ENCODE measurements at places on chromosomes 1 and 21.

- DNase-seq = no peak
These were observed 60.7 kb upstream of the TEKT2 start for GRCh38 chr1:36023098-36023769.

DNA sequence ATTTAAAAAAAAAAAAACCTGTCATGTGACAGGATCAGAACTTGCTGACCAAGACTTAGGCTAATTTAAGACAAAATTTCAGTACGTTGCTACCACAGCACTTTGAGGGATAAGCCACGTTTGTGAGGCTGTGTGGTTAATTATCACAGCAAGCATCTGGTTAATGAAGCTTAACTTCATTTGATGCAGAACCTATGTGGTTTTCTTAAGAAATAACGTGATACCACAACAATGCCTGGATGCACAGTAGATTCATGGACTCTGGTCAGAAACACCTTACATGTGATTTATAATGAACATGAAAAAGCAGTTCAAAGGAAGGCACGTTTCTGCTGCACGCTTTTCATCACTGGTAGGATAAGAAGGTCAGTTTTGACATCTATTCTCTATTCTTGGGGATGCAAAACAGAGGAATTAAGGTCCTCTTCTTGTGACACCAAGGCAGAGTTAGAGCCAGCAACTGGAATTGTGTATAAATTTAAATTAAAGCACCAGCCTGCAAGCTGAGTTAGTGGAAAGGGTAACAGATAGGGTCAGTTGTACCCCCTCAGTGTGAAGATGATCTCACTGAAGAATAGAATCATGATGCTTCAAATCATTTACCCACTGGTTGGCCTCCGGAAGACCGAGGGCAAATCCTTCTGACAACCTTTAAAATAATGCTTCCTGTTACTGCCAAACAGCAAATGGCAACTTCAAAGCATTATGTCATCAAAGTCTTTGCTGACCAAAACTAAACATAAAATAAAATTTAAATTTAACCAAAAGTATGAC, 6.0 kb upstream of the KRTAP8-1 start:
- no peak for DNase-seq

- DNase-seq = no peak
These were observed 34.5 kb downstream of the MAN1C1 start for GRCh38 chr1:25651036-25651640.

GRCh38 chr1:109620401-109620791, 759 bp downstream of the AMPD2 start:
- no peak for DNase-seq

DNA sequence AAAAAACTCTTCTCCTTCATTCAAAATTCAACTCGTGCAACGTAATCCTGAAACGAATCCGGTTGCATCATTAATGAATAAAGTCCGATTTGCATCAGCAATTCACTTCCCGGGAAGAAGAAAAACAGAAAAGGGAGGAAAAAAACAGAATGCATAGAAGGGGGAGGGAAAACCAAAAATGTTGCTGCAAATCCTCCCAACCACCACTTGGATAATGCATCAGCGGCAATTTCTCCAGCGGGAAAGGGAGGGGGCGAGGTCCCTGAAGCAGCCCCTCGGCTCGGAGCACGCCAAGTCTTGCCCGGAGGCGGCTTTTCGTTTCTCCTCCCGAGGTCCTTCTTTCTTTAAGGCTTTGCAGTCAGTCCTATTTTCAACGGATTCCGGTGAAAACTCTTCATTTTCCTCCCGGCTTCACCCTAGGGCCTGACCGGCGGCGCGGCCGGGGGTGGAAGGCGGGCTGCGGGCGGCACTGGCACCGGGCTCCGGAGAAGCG, 723 bp downstream of the CDC42BPA start:
- DNase-seq = peak; percentile 39

GRCh38 chr1:205936311-205936710, 6.9 kb downstream of the SLC26A9 start:
- DNase-seq = no peak

DNA sequence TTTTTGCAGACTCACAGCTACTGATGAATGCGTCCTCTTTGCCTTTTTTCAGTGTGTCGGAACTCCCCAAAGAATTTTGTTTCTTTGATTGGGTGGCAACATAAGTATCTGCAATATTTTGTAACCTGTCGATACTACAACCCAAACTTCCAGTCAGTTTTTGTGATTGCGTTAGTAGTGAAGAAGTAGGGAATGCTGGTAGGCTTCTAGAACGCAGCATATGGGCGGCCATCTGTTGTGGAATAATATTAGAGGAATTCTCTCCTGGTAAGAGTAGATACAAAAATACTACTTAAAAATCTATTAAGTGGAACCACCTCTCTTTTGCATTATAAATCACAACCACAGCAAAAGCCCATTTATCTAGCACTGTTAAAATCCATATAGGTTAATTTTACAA, 107.4 kb downstream of the LYST start:
- no peak for DNase-seq

GRCh38 chr1:107057197-107058133, 991 bp downstream of the PRMT6 start:
- DNase-seq = peak; percentile 78

- no peak for DNase-seq
These were observed 102.1 kb upstream of the ZBTB40 start for GRCh38 chr1:22349362-22350043.

DNA sequence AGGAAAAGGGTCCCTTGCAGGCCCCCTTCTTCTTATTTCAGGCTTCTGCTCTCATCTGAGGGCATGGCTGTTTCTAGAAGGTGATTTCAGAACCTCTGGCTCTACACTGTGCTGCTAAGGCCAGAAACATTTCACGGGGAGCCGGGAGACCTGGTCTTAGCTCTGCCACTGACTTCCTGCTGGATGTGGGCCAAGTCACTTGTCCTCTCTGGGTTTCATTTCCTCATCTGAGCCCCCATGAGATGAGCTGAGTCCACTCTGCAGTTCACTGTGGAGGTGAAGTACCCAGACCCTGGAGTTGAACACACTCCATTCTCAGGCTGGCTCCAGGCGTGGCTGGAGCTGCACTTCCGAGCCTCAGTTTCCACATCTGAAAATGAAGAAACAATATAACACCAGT, 2.1 kb downstream of the PADI1 start:
- no peak for DNase-seq

DNA sequence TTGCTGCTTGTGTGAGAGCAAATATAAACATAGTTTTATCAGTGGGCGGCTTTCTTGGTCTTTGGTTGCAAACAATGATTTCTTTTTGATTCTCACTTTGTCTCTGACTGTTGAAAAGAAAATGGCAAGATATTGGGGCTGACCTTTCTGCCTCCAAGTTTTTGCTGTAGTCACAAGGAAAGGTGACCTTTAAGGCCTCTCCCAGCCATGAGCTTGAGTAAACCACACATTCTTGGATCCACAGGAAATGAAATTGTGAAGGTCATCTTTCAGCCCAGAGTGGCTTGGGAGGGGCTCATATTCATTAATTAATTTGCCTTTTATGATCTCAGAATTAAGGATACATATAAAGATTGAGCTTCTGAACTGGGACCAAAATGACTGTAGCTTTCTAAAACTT, 241.6 kb downstream of the BACH1 start:
- DNase-seq = no peak

- DNase-seq = no peak
These were observed 203.9 kb downstream of the C1orf94 start for GRCh38 chr1:34380526-34381124.

- DNase-seq = no peak
These were observed 496.6 kb downstream of the DPYD start for GRCh38 chr1:97424209-97424608.

DNA sequence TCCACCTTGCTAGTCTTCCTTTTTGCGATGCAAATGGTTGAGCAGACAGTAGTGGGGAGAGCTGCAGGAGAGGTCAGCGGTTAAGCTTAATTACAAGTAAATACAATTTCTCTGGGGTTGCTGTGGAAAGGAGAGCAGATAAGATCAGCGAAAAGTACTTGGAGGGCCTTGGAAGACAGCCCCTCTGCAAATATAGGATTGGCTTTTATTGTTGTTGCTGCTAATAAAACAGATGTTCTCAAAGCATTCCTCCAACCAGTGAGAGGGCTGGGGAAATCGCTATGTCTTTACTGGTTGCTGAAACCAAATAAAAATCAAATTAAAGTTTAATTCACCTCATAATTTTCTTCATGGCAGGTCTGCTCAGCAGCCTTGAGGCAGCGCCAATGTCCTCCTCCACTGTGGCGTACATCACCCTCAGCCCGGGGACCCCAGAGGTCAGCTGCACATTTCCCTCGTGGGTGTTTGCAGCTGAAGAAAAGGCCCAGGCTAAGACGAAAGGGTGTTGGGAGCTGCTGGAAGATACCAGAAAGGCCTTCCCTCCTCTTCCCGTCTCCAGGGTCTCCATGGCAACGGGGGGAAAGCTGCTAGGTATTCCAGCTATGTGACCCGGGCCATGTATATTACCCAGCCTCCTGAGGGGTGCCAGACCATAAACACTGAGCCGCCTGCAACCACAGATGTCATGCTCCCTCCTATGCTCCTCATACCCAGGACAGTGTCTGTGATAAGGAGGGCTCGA, 54.6 kb upstream of the POU2F1 start:
- no peak for DNase-seq

GRCh38 chr1:29475326-29475725, 239.0 kb downstream of the PTPRU start:
- no peak for DNase-seq

DNA sequence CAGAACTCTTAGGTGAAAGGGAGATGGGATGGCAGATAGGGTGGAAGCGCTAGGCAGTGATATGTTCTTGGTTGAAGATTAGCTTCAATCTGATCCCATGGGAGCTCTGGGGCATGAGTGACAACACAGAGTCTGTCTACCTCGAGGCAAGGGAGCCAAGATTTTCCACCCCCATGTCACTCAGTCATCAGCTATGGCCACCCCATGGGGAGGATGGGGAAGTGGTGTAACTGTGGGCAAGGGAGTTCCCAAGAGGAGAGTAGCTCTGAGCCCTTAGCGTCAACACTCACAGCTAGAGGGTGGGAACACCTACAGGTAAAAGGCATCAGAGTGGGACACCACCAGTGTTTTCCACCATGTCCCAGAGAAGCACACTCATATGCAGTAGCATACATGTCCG, 30.3 kb upstream of the C1QA start:
- DNase-seq = no peak

DNA sequence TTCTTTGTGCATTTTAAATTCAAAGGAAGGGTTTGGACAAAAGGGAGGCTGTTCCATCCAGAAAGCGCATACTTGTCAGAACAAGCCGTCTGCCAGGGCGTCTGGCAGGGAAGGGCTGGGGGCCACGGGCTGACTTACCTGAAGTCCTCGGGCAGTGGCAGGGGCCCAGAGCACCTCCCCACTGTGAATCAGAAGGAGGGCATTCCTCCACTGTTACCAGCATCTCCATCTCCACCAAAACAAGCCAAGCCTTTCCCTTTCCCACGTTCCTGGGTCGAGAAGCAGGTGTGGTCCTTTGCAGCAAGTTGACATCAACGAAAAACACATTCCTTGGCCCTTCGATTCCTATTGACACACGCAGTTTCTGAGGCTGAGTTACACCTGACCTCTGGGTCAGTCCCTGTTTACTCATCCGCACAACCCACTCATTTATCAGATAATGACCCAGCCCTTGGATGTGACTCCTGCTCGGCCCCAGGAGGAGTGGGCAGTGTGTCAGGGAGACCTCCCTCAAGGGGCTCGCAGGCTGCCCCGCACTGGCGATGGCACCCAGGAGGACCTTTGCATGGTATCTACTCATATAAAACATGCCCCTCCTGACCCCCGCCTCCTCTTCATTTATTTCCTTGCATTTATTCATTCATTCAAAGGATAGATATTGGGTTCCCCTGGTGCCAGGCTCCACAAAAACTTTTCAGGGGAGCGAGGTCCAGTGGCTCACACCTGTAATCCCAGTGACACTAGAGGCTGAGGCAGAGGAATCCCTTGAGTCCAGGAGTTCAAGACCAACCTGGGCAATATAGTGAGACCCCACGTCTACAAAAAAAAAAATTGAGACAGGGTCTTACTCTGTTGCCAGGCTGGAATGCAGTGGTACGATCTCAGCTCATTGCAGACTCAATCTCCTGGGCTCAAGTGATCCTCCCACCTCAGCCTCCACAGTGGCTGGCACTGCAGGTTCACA, 60.2 kb downstream of the TOMM20 start:
- DNase-seq = no peak

DNA sequence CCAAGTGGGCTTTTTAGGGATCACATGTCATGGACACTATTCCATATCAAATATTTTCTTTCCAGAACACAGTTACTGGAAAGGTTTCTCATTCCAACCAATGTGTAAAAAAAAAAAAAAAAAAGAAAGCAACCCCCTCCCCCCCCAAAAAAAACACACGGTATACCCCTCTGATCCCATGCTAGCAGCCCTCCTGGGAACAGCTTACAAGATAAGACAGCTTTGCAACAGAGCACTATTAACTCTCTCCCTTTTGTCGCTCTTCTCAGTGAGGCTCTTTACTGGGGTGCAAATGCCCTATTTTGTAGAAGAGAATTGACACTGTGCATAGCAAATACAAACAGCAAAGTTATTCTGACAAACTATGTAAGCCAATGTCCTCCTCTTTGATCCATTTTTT, 161.2 kb downstream of the NTMT2 start:
- no peak for DNase-seq

All from NCI-H1105 (cell line).